Non-pigmented ciliary epithelial cell (primary cell): ENCODE measurements at places on chromosomes 16 and 17.

GRCh38 chr16:20259541-20259940 lies 67.8 kb downstream of the GP2 start:
- DNase-seq = no peak

- no peak for DNase-seq
These were observed 1.4 kb downstream of the TEN1 start for GRCh38 chr17:75980188-75981018.

DNA sequence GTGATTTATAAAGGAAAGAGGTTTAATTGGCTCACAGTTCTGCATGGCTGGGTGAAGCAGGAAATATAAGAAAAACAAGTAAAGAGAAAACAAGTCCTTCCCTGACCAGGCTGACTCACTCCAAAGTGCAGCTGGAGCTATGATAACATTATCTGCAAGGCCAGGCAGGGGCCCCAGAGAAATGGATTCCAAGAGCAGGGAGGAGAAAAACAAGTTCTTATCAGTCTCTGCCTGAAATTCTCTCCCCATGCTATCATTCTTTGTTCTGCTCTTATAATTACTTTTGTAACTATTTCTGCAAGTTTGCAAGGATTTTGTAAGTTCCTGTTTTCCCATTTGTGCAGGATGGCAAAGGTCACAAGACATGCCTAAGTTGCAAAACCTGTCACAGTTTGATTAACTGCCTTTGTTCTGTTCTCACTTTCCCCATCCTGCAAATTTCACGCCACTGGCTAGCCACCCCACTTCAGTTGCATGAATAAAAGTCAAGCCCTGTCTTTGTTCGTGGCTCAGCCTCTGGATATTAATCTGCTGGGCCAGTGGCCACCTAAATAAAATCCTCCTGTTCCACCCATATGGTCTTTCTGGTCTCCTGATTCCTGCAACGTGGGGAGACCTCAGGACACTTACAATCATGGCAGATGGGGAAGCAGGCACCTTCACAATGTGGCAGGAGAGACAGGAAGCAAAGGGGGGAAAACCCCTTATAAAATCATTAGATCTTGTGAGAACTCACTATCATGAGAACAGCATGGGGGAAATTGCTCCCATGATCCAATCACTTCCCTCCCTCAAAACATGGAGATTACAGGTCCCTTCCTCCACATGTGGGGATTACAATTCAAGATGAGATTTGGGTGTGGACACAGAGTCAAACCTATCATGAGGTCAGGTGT lies 13.1 kb downstream of the ABCA9 start:
- DNase-seq = peak; percentile 77

- no peak for DNase-seq
These were observed 4.4 kb downstream of the GAA start for GRCh38 chr17:80105762-80106161.
